ENCODE measurements at places on chromosomes 3 and 15.

GRCh38 chr3:113912552-113913236 lies 35.1 kb upstream of the ZDHHC23 start:
- DNase-seq, result peak; percentile 68

DNA sequence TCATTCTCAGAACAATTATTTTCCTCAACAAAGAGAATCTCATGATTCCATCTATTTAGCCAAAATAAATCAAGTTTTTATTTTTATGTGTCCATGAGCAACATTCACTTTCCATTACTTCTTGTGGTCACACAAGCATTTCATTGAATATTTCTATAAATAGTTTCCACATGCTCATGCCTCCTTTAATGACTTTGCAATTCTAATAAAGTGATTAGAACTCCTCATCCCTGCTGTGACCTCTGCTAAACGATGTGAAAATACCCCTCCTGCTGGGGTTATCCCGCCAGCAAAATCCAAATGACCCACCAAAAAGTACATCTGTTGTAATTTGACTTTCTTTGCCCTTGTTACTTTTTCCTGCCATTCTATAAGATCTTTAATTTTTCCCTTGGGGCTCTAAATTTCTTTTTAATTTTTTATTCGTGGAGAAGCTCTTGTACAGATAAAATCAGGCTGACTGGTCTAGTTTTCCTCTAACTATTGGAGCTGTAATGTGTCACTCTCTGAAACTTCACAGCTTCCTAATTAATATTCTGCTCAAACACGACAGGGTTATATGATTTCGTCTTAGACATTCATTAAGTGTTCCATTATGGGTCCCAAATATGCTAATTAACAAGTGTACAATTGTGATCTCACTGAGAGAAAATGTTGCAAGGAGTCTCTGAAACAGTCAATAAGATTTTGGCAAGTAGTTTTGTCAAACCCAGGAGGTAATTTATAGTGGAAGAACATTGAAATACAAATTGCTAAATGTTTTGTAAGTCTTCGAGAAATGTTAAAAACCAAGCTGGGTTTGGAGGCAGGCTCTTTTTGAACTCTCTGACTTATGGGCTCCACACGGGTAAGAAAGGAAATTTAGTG lies 533.1 kb upstream of the NAALADL2 start:
- no peak for DNase-seq

- peak; percentile 44 for DNase-seq
Measured at GRCh38 chr15:91407269-91407889, 307.3 kb downstream of the SV2B start.

GRCh38 chr3:29711255-29711771 lies 430.4 kb downstream of the RBMS3 start:
- no peak for DNase-seq

- DNase-seq, result no peak
Measured at GRCh38 chr3:165837058-165837525, at the start of gene BCHE. Gene BCHE, minus strand, starts transcription at chr3:165837423. Its CDS starts 6,390 bp downstream, at chr3:165831033.

- DNase-seq, result no peak
Measured at GRCh38 chr3:58144478-58145325, 66.1 kb downstream of the DNASE1L3 start.

DNA sequence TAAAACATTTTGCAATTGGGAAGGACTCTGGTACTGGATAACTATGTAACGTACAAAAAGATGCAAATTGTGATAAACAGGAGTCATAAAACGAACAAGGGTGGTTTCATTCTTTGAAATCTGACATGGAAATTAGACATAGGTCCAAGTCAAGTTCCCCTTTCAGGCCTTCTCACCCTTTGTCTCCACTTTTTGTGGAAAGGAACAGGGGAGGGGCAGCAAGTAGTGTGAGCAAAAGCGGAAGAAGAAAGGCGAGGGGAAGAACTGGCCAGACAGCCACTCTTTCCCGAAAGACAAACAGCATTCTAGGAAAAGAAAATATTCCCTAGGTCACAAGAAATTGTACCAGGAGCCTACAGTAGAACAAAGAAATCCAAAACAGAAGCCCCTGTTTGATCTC lies 52.6 kb downstream of the MCF2L2 start:
- DNase-seq, result peak; percentile 16

DNA sequence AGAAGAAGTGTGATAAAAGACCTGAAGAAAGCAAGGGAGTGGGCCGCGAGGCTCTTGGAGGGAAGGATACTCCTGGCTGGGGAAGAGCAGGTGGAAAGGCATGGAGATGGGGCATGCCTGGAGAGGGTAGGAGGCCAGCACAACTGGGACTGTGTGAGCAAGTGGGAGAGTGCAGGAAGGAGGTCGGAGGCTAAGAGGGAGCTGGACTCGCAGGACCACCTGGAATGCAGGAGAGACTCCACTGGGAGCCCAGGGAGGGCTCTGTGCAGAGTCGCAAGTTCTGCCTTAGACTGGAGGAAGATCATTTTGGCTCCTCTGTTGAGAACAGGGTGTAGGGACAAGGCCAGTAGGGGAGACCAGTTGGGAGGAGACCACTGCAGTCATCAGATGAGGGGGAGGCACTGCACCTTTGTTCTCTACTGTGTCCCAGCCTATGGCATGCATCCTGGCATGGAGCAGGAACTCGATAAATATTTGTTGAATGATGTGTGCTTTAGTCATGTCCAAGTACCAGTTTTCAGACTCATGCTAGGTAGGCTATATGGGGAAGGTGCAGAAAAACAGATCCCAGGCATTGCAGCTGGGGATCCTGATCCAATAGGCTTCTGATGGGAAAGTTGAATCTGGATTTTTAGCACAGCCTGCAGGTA lies 13.7 kb downstream of the FAM107A start:
- DNase-seq, result no peak

DNA sequence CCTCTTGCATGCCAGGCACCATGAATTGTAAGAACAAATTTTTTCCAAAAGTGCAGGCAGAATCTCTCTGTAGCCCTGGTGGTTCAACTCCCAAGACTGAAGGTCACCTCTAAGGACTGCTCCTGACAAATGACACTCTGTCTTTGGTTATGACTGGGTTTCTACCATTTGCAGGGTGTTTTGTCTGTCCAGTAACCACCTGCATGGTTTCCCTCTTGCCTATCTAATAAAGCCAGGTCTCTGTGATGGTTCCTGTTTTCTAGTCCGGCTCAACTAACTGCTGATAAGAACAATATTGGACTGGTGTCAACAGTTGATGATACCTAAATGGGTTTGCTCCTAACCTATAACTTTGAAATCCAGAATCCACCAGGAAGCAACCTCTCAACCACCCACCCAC lies 43.7 kb downstream of the ATP8B4 start:
- no peak for DNase-seq

- DNase-seq, result no peak
Measured at GRCh38 chr3:146503461-146504202, 34.3 kb upstream of the PLSCR2 start.

GRCh38 chr3:19931180-19931692 lies 2.8 kb downstream of the EFHB start:
- peak; percentile 38 for DNase-seq

GRCh38 chr15:92682741-92683510 lies 27.4 kb upstream of the FAM174B start:
- no peak for DNase-seq

GRCh38 chr15:50225057-50225456 lies 40.5 kb downstream of the HDC start:
- DNase-seq, result no peak

GRCh38 chr3:139134678-139135372 lies 90.1 kb upstream of the PRR23C start:
- DNase-seq, result no peak

GRCh38 chr15:93770788-93771187 lies 460.6 kb upstream of the MCTP2 start:
- DNase-seq, result no peak

- peak; percentile 34 for DNase-seq
Measured at GRCh38 chr3:106302451-106303221, 433.8 kb upstream of the CBLB start.

GRCh38 chr3:112373924-112374323 lies 41.0 kb downstream of the CD200 start:
- DNase-seq, result no peak

- DNase-seq, result no peak
Measured at GRCh38 chr3:153171256-153171655, 9.2 kb downstream of the RAP2B start.

- no peak for DNase-seq
Measured at GRCh38 chr15:39511916-39512260, 69.0 kb upstream of the THBS1 start.

- peak; percentile 16 for DNase-seq
Measured at GRCh38 chr3:38084334-38085310, 45.6 kb downstream of the DLEC1 start.

DNA sequence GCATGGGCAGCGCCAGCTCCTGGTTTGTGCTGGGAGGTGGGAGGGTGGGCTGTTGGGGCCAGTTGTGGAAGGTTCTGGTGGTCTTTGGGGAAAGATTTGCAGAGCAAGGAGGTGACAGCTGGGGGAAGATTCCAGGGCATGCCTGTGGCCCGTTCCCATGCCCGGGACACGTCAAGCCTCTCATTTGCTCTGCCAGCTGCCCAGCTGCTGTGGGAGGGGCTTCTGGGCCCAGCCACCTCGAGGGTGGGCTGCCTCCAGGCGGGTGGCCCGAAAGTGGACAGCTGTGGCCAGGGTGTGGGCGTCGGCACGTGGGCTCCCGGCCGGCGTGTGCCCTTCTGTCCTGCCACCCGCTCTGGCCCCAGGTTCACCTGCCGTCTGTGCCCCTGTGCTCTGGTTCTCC lies 17.2 kb downstream of the PLXNA1 start:
- DNase-seq, result no peak

DNA sequence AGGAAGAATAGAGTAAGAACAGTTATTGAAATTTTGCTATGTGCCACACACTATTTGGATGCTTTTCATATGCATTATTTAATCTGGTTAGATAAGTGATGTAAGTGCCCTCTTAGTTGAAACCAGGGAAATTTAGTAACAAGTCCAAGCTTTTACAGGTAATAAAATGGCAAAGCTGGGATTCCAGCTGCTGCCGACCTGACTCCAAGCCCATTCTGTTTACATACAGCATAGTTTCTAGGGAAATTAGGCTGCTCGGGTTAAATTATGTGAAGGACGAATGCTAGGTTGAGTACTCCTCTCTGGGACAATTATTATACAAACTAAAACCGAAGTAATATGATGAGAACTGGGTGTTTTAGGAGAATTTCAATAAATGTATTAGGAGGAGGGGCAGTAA lies 38.7 kb upstream of the FAH start:
- no peak for DNase-seq

DNA sequence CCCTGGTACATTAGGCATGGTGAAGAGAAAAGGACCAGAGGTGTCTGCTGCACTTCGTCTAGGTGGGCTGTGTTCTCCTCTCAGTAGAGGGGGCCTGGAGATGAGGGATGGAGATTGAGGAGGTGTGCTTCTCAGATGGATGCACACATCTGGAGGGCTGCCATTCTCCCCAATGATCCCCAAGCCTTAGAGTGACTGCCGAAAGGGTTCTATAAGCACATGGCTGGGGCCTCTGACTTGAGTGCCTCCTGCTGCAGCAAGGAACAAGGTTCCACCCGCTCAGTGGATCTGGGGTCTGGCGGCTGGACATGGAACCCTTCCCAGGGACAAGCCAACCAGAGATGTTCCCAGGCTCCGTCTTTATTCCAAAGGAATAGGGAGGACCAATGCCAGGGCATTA lies 66.8 kb downstream of the CPN2 start:
- no peak for DNase-seq

DNA sequence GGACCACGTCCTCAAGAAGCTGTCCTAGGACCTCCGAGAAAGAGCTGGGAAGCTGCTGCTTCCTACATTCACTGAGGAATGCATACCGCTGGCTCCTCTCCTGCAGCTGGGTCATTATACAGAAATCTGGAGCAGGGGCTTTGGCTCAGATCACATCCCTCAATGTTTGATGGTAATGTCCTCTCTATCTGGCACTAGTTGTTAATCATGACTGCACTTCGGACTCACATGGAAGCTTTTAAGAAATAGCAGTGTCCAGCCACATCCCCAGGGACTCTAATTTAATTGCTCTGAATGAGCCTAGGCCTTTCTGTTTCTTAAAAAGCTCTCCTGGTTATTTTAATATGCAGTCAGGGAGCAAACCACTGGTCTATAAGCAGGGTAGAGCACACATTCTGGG lies 25.7 kb upstream of the MYRIP start:
- DNase-seq, result no peak

DNA sequence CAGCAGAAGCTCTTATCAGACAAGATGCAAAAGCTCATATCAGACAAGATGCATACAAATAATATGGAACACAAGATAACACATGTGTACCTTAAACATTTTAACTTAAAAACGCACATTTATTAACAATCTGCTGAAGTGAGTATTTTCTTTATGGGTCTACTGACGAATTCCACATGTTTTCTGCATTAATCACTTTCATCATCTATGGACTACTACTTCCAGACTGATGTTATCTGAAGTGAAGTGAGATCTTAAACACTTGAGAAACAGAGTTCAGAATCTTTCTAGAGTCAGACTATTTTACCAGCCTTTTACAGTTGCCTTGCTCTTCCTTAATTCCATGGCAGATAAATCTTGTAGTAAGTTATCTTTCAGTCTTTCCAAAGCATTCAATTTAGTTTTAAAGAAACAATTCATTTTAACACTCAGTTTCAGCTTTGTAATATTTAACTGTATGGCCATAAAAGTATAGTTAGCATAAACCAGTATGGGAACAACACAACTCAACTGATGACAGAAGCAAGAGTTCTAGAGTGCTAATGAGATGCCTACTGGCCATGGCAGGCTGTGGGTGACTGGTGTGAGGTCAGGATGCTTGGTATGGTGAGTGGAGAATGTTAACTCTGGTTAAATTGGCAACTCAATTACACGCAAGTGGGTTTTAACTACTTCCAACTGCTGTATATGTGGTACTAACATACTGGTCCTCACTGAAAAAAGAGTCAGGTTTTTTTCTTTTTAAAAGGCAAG lies 9.8 kb downstream of the CMTM6 start:
- DNase-seq, result no peak

- DNase-seq, result no peak
Measured at GRCh38 chr3:74267131-74267530, 347.3 kb downstream of the CNTN3 start.

- DNase-seq, result no peak
Measured at GRCh38 chr3:168273036-168273435, 177.3 kb upstream of the GOLIM4 start.
